ENCODE measurements at places on chromosomes 1 and 21.

GRCh38 chr1:94401206-94401605, 17.0 kb upstream of the ABCD3 start:
- no peak for DNase-seq

DNA sequence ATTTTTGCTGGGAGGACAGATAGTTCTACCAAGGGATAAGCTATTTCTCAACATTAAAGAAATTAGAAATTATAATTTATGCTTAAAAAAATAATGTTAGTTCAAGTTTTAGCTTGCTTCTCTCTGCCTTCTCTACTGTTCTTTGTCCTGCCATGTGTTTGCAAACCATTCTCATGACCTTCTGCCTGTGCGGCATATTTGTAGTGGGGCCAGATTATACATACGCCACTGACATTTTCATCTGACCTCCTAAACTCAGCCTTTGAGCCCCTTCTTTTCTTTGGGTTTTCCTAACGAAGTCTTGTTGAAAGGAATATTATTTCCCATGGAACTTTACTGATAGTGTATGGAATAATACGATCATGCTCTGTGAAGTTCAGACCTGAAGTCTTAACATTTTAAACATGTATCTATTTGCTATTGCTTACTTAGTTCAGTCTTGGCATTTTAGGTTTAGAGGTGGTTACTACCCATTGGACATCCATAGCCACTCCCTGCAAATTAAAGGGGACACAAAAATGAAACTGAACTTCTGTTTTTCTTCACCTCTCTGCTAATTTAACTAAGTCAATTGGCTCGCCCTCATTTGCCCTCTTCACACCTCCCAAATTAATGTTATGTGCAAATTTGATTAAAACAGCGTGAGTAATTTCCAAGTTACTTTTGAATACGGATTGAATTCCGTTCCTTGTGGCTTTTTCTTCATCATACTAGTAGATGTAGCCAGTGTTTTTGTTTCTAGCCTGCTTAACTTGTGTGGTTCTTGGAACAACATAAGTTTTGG, 15.6 kb downstream of the LRRC8D start:
- DNase-seq, result no peak

GRCh38 chr1:25482211-25482610, 51.5 kb downstream of the MACO1 start:
- DNase-seq, result no peak

DNA sequence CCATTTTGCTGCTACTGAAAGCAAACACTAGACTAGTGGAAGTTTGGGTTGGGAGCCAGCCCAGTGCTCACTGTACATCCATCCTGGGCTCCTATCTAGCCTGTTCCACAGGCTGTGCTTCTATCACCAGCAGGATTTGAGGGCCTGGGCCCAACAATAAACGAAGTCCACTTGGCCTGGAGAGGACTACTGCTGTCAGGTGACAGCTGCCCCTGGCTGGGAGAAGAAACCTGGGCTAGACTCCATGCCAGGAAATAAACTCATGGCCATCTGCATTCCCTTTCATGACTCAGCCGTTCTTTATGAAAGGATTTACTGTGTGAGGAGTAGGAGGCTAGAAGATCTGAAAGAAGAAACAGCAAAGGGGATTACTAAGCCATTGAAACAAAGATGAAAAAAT, 35.5 kb downstream of the COLGALT2 start:
- DNase-seq, result no peak

Data from activated CD4-positive, CD25-positive, alpha-beta regulatory T cell treated with anti-CD3 and anti-CD28 coated beads, Interleukin-2, amount 50 U/mL, for 72 hours (primary cell).